ENCODE measurements at places on chromosomes 2 and 18.

GRCh38 chr2:236352761-236353593, 88.8 kb upstream of the ASB18 start:
- peak; percentile 27 for DNase-seq

DNA sequence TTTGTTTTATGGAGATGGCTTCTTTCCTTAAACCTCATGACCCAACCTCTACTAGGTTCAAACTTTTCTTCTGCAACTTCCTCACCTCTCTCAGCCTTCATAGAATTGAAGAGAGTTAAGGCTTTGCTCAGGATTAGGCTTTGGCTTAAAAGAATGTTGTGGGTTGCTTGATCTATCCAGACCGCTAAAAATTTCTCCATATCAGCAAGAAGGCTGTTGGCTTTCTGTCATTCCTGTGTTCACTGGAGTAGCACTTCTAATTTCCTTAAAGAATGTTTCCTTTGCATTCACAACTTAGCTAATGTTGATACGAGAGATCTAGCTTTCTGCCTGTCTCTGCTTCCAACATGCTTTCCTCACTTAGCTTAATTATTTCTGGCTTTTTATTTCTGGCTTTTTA, 58.1 kb upstream of the KYNU start:
- no peak for DNase-seq

DNA sequence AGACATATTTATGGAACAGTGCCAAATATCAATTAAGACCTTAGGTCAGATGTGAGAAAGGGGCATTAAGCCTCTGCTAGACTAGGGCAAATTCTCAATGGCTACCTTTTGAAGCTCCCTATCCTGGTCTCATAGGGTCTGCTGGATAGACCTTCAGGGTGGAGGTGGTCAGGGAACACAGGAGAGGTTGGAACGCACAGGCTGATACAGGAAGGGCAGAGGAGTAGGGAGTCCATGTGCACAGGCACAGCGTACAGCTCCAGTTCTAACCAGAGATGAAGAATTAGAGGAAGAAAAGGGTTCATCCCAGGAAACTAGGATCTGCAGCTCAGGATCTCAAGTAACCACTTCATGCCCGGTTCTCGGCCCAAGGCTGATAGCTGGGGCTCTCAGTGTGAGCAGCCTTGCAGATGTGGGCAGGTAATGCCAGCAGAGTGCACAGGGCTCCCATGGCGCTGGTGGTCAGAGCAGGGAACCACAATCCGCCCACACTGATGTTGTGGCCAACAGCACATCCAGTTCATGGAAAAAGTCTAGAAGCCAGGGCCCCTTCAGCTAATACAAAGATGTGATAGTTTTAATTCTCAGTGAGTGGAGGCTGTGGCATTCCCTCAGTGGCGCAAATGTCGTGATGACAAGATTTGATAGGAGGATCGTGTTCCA, 3.4 kb upstream of the EVA1A start:
- DNase-seq: peak; percentile 29

GRCh38 chr2:84970210-84970867, 622 bp upstream of the KCMF1 start:
- DNase-seq: peak; percentile 58

- no peak for DNase-seq
Observed at GRCh38 chr2:84823788-84824187, 57.1 kb downstream of the TRABD2A start.

GRCh38 chr2:128950758-128951157, 632.1 kb upstream of the HS6ST1 start:
- no peak for DNase-seq

DNA sequence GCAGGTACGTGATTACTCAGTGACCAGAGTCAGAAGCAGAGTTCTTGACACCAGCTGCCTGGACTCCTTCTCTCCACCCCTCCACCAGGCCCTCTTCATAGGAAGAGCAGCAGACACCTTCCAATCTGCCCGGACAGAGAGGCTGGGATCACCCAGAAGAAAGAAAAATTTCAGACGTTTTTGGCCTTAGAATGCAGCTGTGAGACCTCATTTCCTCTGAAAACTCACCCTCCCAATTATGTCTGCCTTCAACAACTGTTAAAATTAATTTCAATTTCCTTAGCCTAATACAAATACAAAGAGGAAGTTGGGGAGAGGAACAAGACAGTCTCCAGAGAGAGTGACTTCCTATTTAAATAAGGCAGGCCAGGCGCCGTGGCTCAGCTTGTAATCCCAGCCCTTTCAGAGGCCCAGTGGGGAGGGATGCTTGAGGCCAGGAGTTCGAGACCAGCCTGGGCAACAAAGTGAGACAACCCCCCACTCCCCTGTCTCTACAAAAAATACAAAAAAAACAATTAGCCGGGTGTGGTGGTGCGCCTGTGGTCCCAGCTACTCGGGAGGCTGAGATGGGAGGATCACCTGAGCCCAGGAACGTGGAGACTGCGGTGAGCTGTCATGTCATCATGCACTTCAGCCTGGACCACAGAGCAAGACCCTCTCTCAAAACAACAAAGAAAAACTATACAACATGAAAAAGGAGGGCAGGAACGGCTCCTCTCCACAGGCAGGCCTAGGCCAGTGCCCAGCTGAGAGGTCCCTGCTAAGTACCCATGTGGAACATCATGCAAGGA, 1.6 kb downstream of the SLC66A2 start:
- DNase-seq: no peak

- DNase-seq: no peak
Observed at GRCh38 chr2:122703676-122704075, 948.2 kb downstream of the TSN start.

GRCh38 chr2:172285010-172285621, 142.3 kb upstream of the ITGA6 start:
- DNase-seq: peak; percentile 48

- DNase-seq: no peak
Observed at GRCh38 chr2:166513952-166514351, 19.9 kb upstream of the SCN7A start.

DNA sequence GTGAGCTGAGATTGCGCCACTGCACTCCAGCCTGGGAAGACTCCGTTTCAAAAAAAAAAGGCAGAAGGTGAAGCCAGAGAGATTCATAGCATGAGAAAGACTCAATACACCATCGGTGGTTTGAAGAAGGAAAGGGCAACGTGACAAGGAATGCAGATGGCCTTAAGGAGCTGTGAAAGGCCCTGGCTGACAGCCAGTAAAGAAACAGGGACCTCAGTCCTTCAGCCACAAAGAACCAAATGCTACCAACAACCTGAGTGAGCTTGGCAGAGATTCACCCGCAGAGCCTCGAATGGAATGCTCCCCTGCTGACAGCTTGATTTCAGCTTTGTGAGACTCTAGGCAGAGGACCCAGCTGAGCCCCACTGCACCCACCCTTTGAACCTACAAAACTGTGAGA, 154.9 kb upstream of the NDUFV2 start:
- no peak for DNase-seq

DNA sequence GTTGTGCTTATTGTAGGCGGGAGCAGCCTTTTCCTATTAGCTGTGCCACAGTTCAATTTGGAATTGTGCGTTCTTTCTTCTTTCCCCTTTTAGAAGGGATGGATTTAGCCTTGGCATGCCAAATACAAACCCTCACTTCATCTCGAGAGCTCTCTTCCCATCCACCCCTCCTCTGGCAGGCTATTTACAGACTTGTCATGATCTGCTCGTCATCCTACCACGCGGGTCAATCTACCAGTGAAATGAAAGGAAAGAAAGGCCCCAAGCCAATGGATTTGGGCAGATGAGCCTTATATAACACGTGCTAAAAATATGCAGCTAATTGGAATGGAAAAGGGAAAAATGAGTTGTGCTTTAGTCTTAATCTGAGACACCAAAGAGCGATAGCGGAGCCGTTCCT, 277.5 kb downstream of the PRKCE start:
- DNase-seq: no peak

GRCh38 chr2:144350151-144350802, 169.6 kb downstream of the ZEB2 start:
- no peak for DNase-seq

DNA sequence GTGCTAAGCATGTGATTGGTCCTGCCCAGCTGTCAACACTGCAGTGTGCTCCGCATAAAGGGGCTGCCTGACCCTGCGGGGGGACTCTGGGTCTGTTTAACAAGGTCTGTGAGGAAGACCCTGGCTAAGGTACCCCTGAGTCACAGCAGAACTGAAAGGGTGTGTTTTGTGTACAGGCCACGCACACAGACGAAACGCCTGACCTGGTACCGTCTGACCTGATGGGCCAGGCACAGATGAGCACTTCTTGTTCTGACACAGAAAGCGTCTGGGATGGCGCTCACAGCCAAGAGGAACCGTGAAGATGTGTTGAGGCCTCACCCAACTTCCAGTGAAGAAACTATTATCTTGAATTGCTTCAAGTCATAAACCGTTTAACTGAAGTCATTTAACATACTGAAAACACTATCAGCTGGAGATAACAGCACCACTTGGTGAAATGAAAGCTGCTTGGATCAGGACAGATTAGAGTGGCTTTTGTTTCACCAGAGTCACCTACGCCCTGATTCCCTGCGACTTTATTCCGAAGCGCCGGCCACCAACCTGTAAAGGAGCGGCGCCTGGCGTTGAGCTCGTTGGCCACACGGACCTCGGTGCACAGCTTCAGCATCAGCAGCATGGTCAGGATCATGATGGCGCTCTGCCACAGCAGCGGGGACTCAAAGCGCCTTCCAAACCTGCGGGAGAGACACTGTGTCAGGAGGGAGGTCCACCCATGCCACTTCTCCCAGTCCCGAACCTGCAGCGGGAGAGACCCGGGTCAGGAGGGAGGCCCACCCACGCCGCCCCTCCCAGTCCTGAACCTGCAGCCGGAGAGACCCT, 8.5 kb downstream of the SLC66A2 start:
- no peak for DNase-seq

GRCh38 chr2:27527182-27527581, 30.5 kb downstream of the GCKR start:
- peak; percentile 95 for DNase-seq

GRCh38 chr18:71105078-71105819, 816.4 kb downstream of the SOCS6 start:
- DNase-seq: no peak

DNA sequence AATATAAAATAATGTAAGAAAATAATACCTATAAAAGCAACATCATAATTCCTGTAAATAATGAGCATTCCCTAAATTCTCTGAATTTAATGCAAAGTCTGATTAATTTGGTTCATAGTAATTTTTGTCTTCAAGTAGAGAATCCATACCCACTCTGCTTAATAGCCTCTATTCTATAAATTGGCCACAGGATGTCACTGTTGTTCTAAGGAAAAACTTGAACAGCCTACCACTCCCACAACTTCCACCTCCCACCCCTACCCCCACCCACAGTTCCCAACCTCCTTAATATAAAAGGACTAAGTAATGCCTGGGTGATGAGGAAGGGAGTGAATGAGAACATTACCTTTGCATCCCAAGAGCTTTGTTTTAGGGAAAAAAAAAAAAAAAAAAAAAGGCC, 27.2 kb upstream of the BBS5 start:
- DNase-seq: no peak

DNA sequence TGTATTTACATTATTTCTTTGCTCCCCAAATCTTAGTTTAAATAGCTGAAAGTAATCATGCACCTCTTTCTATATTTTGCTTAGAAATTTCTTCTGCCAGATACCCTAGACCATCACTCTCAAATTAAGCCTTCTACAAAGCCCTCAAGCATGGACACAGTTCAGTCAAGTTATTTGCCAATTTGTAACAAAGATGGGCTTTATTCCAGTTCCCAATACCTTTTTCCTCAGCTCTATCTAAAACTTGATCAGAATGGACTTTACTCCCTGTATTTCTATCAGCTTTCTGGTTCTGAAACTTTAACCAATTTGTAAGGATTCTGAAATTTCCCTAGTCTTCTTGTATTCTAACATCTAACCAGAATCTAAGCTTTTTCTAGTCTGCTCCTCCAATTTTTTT, 56.6 kb downstream of the SYT4 start:
- DNase-seq: no peak

DNA sequence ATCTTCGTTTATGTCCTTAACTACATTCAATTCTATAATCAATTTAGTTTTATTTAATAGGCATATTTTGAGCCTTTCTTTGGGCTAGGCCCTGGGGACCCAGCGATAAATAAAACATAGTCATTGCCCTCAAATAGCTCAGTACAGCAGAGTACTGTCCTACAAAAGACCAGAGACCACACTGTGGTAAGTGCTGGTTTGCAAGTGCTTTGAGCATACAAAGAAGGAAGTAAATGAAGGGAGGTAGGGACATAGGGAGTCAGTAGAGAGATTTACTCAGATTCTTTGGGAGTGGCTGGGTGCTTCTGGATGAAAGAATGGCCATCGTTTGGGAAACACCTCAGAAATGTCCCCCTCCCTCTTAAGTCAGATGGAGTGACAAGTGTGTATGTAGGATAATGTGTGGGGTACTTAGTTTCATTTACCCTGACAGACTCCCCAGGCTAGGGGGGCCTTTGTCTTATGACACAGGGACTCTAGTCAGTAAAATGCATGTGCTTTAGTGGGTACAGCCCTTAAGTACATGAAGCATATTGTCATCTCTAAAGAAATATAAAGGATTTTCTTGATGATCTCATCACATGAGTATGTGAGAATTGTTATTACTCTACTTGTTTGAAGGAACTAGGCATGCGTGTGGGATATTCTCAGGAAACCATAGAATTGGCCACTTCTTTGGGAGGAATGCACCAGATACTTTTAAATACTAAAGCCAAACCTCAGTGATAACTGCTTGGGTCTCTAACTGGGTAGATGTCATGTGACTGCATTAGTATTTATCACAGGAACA, 35.1 kb downstream of the MAPRE2 start:
- DNase-seq: no peak

DNA sequence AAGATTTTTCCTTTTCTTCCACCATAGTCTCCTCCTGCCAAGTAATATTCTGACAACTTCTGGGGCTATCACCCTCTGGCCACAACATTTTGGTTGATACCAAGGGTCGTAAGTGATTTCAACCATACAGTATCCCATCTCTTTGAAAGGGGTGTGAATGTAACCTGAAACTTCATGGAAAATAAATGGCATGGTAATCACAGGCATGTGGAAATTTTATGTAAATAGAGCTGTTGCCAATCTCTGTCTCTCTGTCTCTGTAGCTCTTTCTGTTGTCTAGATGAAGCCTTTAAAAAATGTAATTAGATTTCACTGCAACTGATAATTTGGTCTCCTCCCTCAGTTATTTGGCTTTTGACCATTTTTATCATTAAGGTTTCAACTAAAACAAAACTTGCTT, 125.6 kb upstream of the RPRM start:
- no peak for DNase-seq

- DNase-seq: no peak
Observed at GRCh38 chr18:46051731-46052461, 20.2 kb downstream of the PSTPIP2 start.

DNA sequence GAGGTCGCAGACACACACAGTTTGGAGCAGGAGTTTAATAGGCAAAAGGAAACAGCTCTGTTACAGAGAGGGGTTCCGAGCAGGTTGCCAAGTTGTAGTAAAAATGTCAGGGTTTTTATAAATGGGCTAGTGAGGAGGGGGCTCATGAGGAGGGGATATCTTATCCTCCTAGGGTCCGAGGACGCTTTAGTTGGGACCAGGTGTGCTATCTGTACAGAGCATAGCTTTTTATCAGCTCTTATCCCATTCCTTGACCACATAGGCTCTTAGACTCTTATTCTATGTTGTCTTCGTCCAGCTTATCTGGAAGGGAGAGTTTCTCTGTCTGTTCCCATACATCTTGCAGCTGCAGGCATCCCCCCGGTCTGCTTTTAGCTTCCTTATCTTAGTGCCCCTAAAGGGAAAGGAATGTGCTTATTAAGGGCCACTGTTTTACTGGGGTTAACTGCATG, 44.7 kb downstream of the PDK1 start:
- DNase-seq: no peak

GRCh38 chr2:171655586-171655985, 31.7 kb upstream of the DYNC1I2 start:
- no peak for DNase-seq

GRCh38 chr2:14082640-14083039, 549.9 kb upstream of the LRATD1 start:
- DNase-seq: no peak

- DNase-seq: no peak
Observed at GRCh38 chr2:2613279-2614199, 282.5 kb upstream of the MYT1L start.
